ENCODE measurements at places on chromosomes 5 and 9. TPM values are rescaled to one million over a fixed set of nuclear protein-coding genes. Genes with fewer than 3 reads are reported as not detected.

TEK gene
- total RNA-seq, result not detected

LCN15 gene
- total RNA-seq, result not detected

C5orf34 gene
- total RNA-seq, result 10.5 TPM

PCA3 gene
- total RNA-seq, result not detected

TSTD2 gene
- total RNA-seq, result 15.2 TPM

PDE6A gene
- not detected for total RNA-seq

C5orf58 gene
- total RNA-seq, result not detected

PALM2AKAP2 gene
- total RNA-seq, result not detected

SOX30 gene
- 0.11 TPM for total RNA-seq

SLC9A3 gene
- 3.2 TPM for total RNA-seq

SPINK1 gene
- total RNA-seq, result not detected

TLX3 gene
- total RNA-seq, result not detected

CMYA5 gene
- 0.16 TPM for total RNA-seq

CERT1 gene
- 23.9 TPM for total RNA-seq

LYSMD3 gene
- 14.7 TPM for total RNA-seq

SHOC1 gene
- total RNA-seq, result not detected

PCDHA12 gene
- total RNA-seq, result not detected

HINT1 gene
- 322 TPM for total RNA-seq

HACD4 gene
- 4.0 TPM for total RNA-seq
